Globus pallidus (tissue), 1 donor: ENCODE measurements at places on chromosomes 4 and X.

DNA sequence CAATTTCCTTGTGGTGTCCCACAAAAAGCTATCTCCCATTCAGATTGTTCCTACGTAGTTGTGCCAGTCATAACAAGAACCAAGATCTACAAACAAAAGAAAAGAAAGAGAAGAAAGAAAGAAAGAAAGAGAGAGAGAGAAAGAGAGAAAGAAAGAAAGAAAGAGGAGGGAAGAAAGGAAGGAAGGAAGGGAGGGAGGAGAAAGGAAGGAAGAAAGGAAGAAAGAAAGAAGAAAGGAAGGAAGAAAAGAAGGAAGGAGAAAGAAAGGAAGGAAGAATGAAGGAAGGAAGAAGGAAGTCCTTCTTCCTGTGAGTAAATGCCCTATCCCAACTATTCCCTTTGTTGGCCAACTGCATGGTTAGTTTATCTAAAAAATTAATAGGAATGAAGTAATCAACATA, 366.0 kb downstream of the DHRSX start:
- DNase-seq, result no peak

DNA sequence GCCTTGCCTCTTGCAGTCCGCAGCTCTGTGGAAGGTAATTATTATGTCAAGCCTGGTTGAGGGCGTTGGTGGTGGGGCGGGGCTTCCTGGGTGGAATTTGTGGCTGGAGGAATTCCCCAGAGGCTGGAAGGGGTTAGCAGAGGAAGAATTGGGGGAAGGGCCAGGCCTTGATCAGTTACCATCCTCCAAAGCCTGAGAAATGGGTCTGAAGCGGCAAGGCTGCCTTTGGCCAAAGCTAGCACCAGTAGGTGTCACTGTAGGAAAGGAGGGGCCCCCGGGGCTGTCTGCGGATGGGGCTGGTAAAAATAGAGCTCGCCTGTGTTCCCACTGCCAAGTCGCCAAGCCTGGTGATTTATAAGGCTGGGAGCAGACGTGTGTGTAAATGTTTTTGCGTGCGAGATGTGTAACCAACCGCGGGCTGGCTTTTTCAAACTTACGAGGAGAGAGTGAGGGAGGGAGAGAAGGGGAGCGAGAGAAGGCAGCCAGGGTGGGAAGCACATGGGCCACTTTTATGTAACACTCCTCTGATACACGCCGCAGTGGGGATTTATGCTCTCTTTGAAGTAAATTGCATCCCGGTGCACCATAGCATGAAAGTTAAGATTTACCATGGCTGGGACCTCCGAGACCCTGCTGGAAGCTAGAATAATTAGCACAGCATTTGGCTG, 367.0 kb downstream of the BCOR start:
- peak; percentile 71 for DNase-seq

DNA sequence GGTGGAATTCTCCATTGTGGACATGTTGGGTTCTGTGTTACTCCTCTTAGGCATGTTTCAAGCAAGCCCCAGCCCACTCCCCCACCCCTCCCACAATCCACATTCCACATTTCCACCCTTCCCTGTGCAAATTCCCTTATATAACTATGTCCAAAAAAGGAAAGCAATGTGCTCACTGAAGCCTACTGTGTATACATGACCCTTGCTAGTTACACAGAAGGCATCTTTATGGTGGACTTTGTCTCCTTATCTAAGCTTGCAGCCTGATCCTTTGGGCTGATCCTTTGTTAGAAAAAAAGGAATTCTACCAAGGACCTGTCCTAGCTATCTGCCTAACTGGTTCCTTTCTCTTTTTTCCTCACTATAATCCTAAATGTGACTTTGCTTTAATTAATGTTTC, 796.8 kb downstream of the NLGN4X start:
- DNase-seq, result no peak

DNA sequence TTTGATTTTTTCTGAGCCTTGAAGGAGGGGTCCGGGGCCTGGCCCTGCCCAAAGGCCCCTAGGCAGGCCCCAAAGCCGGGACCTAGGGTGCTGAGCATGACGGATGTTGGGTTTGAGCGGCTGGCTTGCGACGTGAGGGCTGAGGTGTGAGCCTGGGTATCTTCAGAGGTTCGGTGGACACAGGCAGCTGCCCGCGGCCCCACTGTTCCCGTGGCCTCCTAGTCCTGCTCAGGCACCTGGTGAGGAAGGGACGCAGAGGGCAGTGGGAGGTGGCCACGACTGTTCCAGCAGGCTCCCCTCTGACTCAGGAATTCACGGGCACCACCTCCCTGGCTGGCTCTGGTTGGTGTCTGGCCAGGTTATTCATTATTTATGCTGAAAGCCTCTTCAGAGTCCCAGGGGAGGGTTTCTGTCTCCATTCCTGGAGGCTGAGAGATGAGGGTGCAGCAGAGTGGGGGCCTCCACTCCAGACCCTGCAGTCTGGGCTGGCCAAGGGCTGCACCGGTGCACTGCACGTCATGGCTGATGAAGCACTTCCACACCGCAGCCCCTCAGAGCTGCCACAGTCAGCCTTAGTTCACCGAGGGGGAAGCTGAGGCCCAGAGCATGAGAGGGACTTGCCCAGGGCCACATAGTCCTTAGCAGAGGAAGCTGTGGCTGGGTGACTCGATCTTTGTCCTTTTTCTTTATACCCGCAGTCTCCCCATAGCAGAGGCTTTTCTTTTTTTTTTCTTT, 2.2 kb downstream of the MSANTD1 start:
- DNase-seq, result no peak

- DNase-seq, result no peak
These were observed 61.3 kb upstream of the CRMP1 start for GRCh38 chr4:5954056-5954760.

- no peak for DNase-seq
These were observed 34.4 kb downstream of the ARHGEF38 start for GRCh38 chr4:105586638-105587328.

DNA sequence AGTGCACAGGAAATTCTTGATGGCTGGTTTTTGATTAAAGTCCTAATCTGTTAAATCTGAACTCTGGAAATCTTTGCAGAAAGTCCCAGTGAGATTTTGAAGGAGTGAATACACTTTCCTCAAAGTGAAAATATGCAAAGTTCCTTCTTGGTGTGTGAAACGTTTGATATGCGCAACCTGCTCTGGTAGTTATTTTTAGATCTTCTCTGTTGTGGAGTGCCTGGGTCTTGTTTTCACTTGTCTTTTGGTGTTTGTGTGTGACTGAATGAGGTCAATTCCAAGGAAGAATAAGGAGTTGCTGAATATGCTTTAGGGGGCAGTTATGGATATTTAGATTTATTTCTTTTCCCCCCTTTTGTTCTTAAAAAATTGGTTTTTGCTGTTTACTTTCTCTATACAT, 41.7 kb downstream of the SCML1 start:
- no peak for DNase-seq

DNA sequence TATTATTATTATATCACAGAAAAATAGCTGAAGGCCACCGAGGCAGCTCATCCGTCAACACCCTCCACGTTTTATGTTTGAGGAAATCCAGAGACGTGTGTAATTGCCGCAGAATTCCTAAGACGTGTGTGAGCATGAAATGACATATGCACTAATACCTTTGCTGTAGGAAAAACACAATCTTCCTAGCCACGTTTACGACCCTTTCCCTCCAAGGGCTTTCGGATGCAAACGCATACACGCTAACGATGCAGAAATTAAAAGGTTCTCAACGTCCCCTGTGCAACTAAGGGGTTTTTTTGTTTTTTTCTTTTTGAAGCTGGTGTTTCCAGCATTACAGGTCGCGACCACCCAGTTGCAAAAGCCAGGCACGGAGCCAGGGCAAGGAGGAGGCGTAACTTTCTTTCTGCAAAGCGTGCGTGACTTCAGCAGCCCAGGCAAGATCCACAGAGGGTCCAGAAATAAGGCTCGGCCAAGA, 33.8 kb downstream of the CRLF2 start:
- no peak for DNase-seq

GRCh38 chr4:81790477-81790876, 318.8 kb upstream of the RASGEF1B start:
- no peak for DNase-seq

DNA sequence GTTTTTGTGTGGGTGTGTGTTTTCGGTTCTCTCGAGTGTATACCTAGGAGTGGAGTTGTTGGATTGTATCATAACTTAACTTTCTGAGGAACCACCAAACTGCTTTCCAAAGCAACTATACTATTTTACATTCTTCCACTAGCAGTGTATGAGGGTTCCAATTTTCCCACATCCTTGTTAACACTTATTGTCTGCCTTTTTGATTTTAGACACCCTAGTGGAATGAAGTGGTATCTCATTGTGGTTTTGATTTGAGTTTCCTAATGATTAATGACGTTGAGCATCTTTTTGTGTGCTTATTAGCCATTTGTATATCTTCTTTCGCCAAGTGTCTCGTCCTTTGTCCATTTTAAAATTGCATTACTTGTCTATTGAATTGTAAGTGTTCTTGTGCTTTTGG, 118.6 kb downstream of the REPS2 start:
- no peak for DNase-seq

GRCh38 chrX:102934624-102935023, 2.4 kb upstream of the RAB40AL start:
- peak; percentile 11 for DNase-seq

GRCh38 chr4:26076000-26076587, 162.1 kb downstream of the SMIM20 start:
- DNase-seq, result peak; percentile 16

DNA sequence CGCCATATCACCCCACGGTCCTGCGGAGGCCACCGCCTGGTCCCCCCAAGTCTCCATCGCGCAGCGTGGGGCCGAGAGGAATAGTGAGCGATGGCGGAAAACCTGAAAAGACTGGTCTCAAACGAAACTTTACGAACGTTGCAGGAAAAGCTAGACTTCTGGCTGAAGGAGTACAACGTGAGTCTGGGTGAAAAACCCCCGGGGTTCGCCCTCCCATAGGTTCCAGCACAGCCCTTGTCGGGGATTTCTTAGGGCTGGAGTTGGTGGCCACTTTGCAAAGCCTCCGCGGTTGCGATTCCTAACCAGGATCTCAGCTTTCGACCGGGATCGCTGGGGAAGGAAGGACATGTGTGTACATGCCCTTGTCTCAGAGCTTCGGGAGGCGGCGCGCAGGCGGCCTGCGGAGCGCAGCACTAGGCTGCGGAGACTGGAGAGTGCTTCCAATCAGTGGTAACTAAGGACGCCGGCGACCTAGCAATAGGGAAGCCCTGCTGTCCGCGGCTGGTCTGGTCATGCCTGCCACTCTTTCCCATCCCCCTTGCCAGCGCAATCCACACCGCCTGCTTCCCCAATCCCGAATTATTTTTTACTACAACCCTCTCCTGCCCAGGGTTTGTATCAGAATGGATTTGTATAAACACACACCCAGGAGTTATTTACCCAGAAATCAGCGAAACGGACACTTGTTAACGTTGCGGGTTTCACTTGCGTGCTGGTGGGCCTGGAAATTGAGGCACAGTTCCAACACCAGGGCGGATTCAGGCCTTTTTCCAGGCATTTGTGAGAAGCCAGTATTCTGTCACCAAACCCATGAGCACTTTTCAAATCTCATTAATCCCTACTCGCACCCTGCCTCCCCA, 741 bp downstream of the SPATA18 start:
- DNase-seq, result peak; percentile 24
